ENCODE measurements at places on chromosomes 6 and 20. TPM values are rescaled to one million over a fixed set of nuclear protein-coding genes. Genes with fewer than 3 reads are reported as not detected.

Gene GMEB2
- 16.7 TPM for total RNA-seq

Gene EPHA7
- not detected for total RNA-seq

Gene NFS1
- total RNA-seq, result 33.6 TPM

Gene SNAP25
- total RNA-seq, result not detected

Gene HCRTR2
- total RNA-seq, result not detected

Gene CEP250
- total RNA-seq, result 43.4 TPM

GRCh38 chr20:39853636-39854035 lies 835.4 kb downstream of the MAFB start:
- DNase-seq, result no peak

DNA sequence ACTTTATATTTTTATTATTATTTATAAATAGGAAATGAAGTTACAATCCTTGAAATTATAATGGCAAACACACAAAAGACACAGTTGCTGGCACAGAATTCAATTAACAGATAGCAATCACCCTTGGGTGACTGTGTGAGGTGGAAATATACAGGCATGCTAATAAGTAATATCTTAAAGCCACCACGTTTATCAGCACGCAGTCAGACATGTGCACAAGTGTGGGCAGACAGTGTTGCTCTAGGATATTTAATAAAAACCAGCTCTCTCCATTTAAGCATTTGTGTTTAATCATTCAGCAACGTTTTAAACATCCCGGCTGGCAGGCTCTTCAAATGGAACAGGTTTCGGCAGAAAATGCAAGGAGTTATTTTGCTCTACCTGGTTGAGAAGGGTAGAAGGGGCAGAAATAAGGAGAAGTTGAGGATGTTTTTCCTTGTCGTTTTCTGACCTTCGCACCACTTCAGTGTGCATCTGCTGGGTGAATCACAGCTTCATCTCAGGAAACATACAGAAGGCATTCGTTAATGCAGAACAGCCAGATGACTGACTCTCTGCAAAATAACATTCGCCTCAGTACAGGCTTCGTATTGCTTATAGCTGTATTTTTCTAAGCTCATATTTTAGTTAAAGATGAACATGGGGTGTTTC lies 585.1 kb downstream of the QKI start:
- DNase-seq, result no peak

DNA sequence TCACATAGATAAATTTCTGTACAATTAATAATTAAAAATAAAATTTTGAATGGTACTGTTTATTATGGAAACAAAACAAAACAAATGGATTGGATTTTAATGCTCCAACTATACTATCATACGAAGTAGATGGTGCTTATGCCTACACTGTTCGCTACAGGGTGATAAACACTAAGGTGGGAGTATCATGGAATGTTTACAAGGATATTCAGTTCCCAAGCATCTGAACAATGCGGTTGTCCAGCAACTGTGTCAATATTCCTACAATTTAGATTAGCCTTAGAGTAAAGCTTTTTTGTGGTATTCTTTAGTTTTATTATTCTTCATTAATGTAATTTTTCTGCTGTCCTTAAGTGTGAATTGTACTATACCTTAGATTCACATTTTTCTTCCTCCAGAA lies 105.1 kb downstream of the MMS22L start:
- no peak for DNase-seq

DNA sequence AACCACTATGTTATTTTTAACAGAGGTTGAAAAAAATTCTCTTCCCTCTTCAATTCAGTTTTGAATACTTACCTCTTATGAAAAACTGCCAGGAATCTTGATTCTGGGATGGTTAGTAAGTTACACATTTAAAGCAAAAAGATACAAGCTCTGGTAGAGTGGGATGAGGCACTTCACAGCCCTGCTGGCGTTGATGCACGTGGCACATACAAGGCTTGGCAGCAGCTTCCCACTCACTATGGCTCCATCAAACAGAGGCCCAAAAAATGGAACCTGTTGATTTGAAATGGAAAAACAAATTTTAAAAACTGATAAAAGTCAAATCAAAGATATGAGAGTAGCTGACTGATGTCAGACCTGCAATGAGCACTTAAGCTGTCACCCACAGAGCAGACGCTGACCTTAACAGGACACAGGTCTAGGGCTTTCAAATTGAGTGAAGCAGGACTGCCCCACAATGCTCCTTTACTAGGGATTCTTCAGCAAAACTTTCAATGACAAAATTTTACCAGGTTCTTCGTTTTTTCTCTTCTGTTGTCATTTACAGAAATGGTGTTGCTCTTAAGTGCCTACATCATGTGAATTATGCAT lies 104.9 kb downstream of the INSM1 start:
- no peak for DNase-seq

DNA sequence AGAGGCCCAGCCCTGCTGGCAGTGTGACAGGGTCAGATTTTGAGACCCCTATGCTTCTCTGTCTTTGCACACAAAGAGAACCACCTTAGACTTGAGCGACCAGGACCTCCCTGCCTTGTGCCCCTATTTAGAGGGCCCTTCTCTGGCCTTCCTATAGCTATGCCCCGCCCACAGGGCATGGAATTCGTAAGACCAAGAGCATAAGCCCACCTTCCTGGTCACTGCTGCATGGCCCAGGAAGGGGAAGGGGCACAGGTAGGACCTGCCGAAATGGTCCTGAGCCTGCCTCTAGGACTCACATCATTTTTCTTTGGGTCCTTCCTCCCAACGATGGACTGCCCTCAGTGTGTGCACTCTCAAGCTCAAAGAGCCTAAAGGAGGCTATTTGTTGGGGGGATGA lies 65.1 kb upstream of the SRSF6 start:
- no peak for DNase-seq

DNA sequence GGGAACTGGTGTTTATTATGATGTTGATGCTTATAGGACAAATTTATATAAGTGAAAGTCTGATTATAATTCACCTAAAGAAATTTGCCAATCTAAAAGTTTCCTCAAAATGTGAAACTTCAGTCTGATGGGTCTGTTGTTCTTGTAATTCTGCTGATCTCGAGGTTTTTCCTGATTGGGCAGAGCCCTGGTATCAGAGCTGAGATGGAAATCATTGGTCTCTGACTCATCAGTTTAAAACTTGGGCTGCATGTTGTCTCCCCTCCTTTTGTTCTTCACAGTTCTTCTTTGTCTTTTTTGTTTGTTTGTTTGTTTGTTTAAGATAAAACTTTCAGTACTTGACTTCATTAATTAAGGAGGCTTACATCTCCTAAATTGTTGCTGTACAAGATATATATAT lies 5.9 kb downstream of the SMAP1 start:
- DNase-seq, result no peak

DNA sequence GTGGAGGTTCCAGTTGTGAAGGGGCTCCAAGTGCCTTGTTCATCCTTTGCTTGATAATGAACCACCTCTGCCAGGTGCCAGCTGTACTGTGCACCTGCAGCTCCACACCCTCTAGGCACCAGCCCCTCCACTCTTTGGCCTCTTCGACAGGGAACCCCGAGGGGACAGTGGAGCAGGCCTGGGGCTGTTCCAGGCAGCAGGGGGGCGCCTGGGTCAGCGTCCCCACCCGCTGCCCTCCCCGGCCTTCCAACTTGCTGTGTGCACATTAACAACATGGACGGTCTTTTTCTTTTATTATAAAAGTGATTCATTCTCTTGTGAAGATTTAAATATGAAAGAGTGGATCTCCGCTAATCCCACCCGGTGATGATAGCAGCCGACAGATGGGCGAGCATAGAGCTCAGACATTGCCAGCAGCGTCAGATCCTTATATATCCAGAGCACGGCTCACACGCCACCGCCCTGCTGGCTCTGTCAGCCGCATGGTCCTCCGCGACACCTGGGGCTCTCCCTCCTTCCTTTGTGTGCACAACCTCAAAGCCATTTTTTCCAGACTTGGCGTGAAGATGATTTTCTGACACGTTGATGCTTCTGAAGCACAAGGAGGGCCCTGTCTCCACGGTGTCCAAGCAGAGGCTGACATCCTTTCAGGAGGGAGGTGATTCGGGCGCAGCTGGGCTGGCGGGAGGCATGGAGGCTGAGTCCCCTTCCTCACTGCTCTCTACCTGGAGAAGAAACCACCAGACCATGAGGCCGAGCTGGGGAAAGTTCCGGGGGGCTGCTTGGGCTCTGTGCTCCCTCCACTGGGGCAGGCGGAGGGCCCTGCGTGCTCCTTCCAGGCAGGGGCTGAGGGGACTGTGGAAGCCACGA lies 22.2 kb upstream of the MRGBP start:
- DNase-seq, result peak; percentile 34

DNA sequence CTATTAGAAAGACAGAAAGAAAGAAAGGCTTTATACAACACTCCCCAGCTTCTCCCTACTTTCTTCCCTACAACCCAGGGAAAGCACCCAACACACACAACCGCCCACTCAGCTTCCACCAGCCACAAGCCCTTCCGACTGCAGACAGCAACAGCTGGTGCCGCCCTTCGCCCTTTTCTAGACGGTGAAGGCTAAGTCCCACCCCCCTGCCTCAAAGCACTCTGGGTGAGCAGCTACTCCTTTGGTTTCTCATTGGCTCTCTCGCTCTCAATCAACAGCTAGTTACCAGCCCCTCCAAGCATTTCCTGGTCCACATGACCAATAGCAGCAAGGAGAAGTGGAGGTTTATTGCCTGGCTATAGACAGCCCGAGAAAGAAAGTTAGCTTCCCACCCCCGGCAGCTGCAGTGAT lies 230.1 kb upstream of the MOCS1 start:
- DNase-seq, result no peak

GRCh38 chr6:37850260-37850659 lies 30.7 kb downstream of the ZFAND3 start:
- DNase-seq, result no peak

DNA sequence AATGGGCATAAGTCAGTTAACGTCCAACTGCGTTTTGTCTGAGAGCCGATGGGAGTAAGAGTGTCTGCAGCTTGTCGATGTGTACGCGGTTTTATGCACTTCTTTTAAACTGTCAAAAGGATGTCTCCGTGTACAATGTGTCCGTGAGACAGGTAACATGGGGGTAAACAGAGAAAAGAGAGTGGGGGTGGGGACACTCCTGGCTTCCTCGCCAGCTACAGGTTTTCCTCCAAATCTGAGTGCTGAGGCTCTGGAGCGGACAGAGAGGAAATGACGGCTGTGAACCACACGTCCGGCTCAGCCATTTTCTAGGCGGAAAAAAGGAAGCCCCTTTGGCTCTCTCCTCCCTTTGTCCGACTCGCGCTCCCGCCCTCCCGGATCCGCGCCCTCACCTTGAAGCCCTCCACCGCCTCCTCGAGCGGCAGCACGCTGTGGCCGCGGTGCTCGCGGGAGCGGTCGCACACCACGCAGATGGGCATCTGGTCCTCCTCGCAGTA lies 916 bp downstream of the TRIM27 start:
- peak; percentile 57 for DNase-seq

DNA sequence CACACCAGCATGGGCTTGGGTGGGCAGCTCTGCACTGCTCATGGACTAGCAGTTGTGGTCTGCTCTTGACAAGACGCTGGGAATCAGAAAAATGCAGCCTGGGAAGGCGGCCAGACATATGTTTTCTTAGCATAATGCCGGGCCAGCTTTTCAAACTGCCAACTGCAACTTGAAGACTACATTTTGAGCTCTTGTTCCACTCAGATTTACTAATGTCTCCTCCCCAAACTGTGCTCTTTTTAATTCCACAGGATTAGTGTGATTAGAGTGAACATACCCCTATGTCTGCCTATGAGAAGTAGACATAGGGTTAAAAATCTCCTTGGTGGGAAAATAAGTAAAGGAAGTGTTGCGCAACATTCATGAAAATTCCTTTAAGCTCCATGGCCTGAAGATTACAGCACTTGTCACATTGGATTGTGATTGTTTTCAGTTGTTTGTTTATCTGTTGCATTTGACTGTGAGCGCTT lies 5.3 kb upstream of the FNDC1 start:
- DNase-seq, result no peak

GRCh38 chr6:165845493-165845892 lies 182.5 kb upstream of the PDE10A start:
- DNase-seq, result no peak

DNA sequence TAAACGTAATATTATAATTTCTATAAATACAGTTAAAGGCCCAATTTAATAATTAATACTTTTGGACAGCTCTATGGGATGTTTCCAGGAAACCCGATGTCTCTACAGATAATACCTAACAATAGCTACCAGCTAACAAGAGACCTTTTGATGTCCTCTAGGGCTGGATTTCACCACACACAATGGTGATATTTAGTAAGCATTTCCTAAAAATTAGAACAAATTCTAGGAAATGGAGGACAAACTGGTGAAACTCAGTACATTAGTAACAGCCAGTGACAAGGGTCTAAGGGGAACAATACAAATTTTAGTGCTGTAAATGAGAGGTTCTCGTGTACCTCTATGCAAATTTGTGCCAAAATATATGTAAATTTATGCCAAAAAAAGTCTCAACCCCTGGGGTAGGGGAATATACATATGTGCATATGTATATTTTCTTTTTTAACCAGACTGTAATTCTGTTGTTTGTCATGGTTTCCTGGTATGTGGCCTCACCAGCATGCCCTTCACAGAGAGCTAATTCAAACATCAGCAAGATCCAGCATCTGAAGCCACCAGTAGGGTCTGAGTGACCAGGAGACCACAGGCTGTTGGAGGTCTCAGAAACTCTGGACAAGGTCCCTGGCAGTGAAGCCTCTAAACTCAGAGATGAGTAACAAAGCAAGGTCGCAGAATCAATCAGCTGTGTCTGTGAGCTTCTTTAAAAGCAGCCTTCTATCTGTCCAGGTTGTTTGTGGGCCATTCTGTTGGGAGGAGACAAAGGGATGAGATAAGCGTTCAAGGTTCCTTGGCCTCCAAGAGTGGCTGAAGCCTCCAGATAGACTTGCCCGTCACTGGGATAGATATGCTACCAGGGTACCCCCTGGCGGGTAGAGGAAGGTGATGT lies 235.1 kb upstream of the RREB1 start:
- DNase-seq, result no peak

DNA sequence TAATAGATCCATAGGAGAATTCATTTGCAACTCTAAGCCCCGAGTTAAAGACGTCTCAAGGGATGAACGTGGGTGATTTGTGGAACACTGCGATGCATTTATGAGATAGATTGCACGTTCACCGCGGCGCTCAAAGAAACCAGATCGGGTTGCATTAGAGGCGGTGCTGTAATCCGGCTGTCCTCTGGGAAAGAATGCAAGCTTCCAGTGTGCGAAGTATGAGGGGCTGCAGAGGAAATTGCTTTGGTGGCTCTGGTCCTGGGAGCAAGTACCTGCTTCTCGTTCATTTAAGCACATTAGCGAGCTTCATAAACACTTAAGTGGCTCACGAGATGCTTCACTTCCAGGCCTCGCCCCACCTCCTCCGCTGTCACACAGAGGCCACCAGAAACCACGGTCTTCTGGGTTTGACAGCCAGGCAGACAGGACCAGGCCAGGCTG lies 182.3 kb downstream of the CDH4 start:
- no peak for DNase-seq
